ENCODE measurements at places on chromosomes 1 and 21.
A peak's percentile ranks its signal among the peaks of the same experiment; 100 is the strongest.

- no peak for DNase-seq
Measured at GRCh38 chr1:59290193-59290949, 6.5 kb upstream of the FGGY start.

- DNase-seq, result peak; percentile 76
Measured at GRCh38 chr1:178310685-178311105, 186.1 kb downstream of the CLEC20A start.

- no peak for DNase-seq
Measured at GRCh38 chr1:26785611-26786436, 1.9 kb upstream of the PIGV start.

GRCh38 chr1:183212870-183213269 lies 26.8 kb downstream of the LAMC2 start:
- DNase-seq, result no peak

- DNase-seq, result no peak
Measured at GRCh38 chr1:24139841-24140425, 3.0 kb downstream of the IL22RA1 start.

- DNase-seq, result no peak
Measured at GRCh38 chr1:23726686-23727085, 16.6 kb upstream of the ELOA start.
